Activated naive CD4-positive, alpha-beta T cell treated with anti-CD3 and anti-CD28 coated beads, Interleukin-2, amount 10 ng/mL, durations not matched to agents 7 days and 5 days (primary cell): ENCODE measurements at places on chromosomes 1 and 21.

DNA sequence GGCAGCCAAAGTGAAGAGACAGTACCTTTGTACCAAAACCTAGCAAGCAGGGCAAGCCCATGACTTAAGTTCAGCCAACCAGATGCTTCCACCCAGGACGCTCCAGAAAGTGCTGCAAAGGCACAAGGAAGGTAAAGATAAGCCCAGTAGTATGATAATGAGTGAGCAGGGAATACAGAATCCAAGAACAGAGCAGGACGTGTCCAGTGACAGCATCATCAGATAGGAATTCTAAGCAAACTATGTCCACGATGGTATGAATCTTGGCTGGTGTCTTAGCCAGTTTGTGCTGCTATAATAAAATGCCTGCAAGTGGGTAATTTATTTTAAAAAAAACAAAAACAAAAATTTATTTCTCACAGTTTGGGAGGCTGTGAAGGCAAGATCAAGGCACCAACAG is 13.6 kb downstream of the GJA4 start:
- no peak overlapping the region for H3K27ac ChIP-seq
- H3K4me1 ChIP-seq, result peaks cover 5% of the 10 kb centered on the region
- H3K4me3 ChIP-seq, result no peak overlapping the region
- DNase-seq, result no peak
- no peaks in the 10 kb centered on the region for H3K36me3 ChIP-seq

DNA sequence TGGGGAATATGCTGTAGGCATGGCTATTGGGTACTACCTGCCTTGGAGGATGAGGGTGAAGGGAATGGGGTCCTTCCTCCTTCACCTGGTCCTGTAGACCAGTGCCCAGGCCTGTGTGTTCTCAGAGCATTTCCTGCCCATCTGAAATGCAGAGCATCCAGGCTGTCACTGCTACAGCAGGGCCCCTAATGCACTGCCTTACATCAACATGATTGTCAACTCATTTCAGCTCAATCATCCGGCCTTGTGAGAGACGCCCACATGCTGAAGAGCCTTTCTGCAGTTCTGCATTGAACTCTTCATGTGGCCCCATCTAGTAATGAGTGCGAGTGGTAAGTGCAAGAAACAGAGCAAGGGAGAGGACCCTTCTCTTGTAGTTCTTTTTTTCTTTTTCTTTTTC is 39.8 kb upstream of the SRP9 start:
- H3K27ac ChIP-seq, result no peak overlapping the region
- H3K4me1 ChIP-seq, result no peaks in the 10 kb centered on the region
- no peak overlapping the region for H3K4me3 ChIP-seq
- no peaks in the 10 kb centered on the region for H3K36me3 ChIP-seq

DNA sequence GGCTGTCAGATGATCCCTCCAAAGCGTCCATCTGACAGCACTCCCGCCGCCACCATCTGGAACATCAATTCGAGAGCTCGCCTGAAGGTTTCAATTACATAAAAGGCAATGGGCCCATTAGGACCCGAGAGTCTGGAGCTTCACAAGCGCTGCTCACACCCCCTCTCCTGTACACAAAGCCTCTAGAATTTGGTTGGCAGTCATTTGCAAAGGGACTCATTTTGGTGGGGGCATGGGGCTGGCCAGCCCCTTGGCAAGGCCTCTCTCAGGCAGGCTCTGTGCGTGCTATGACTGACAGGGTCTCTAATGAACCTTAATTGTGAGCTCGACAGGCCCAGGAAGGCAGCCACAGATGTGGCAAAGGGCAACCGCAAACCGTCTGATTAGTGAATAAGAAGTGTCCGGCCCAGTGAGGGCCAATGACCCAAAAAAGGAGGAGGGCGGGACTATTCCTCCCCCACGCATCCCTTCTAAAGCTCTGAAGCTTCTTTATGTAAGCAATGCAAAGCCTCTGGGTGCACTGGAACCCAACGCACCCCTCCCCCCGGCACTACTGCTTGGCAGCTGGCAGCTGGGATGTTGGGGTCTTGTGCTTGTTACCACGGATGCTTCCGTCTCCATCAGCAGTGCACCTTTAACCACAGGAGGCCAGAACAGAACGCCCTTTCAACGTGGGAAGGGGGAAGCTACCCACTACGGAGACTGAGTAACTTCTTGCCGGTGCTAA is 79.4 kb downstream of the CAPZB start:
- H3K27ac ChIP-seq, result peak overlapping the region; percentile 3
- H3K4me1 ChIP-seq, result peaks cover 22% of the 10 kb centered on the region
- DNase-seq, result no peak
- peaks cover 34% of the 10 kb centered on the region for H3K36me3 ChIP-seq
- H3K27me3 ChIP-seq, result no peaks in the 10 kb centered on the region
- no peak overlapping the region for H3K4me3 ChIP-seq

DNA sequence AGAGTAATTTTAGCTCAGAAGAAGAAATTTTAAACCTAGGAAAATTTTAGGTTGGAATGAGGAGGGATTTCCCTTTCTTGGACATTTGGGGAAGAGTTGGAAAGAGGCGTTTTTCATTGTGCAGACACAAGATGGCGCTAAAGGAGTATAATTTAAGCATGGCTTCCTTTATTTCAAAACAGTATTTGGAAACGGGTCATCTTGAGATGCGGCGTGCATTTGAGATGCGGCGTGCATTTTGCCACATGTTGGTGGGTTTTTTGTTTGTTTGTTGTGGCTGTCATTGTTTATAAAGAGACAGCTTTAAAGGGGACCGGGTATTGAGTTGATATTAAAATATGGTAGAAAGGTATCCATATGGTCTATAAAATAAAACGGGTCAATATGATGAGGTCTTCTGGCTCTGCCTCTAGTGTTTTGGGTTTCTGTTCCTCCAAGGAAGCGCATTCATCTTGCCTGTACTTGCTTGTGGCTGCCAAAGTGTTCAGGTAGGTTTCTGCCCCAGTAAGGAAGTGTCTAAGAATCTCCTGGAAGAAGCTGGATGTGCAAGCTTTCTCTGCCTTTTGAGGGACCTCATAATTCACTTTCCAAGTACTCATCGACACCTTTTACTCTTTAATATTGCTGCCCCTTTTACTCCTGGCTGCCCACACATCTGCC is 210.3 kb downstream of the SLC35F3 start:
- peaks cover 8% of the 10 kb centered on the region for H3K4me1 ChIP-seq
- peak; percentile 42 for DNase-seq
- H3K27me3 ChIP-seq, result peaks cover 32% of the 10 kb centered on the region
- no peak overlapping the region for H3K27ac ChIP-seq
- H3K4me3 ChIP-seq, result no peak overlapping the region

GRCh38 chr1:225888289-225888897 is 553 bp downstream of the LEFTY1 start:
- no peak for DNase-seq
- H3K27ac ChIP-seq, result no peak overlapping the region
- H3K4me1 ChIP-seq, result peaks cover 25% of the 10 kb centered on the region
- no peaks in the 10 kb centered on the region for H3K36me3 ChIP-seq

- H3K27me3 ChIP-seq, result no peaks in the 10 kb centered on the region
- no peaks in the 10 kb centered on the region for H3K36me3 ChIP-seq
- DNase-seq, result no peak
- H3K27ac ChIP-seq, result no peak overlapping the region
- no peaks in the 10 kb centered on the region for H3K4me1 ChIP-seq
- no peak overlapping the region for H3K4me3 ChIP-seq
Measured at GRCh38 chr1:229716069-229716468, 90.0 kb downstream of the URB2 start.

DNA sequence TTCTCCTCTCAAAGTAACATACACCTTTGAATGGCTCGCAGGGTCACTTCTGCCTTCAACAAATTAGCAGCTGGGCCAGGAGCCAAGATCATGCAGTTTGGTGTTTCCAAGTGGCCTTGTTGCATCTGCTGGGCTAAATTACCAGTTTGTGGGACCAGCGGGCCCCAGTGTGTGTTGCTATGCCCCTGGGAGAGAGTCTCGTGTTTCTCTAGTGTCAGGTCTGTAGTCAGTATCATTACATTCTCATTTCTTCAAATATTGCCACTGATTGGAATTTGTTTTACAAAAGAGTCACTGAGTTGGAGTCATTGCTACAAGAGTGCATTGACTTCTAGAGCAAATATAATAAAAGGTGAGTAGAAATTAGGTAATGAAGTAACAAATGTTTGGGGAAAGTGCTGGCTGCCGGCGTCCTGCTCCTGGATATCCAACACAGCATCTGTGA is 35.5 kb downstream of the RHOU start:
- H3K36me3 ChIP-seq, result peaks cover under 1% of the 10 kb centered on the region
- H3K27ac ChIP-seq, result no peak overlapping the region
- no peak overlapping the region for H3K4me3 ChIP-seq
- H3K27me3 ChIP-seq, result peaks cover 10% of the 10 kb centered on the region
- no peak for DNase-seq

GRCh38 chr1:163421701-163422100 is 99.9 kb downstream of the NUF2 start:
- no peak overlapping the region for H3K27ac ChIP-seq
- H3K4me1 ChIP-seq, result no peaks in the 10 kb centered on the region
- no peak for DNase-seq
- H3K27me3 ChIP-seq, result no peaks in the 10 kb centered on the region
- no peaks in the 10 kb centered on the region for H3K36me3 ChIP-seq
- no peak overlapping the region for H3K4me3 ChIP-seq

GRCh38 chr1:7650801-7651200 is 120.3 kb upstream of the VAMP3 start:
- DNase-seq, result no peak
- H3K4me1 ChIP-seq, result no peaks in the 10 kb centered on the region
- H3K27me3 ChIP-seq, result peaks cover 12% of the 10 kb centered on the region
- H3K36me3 ChIP-seq, result no peaks in the 10 kb centered on the region

- H3K36me3 ChIP-seq, result peaks cover 22% of the 10 kb centered on the region
- H3K27me3 ChIP-seq, result no peaks in the 10 kb centered on the region
- no peak for DNase-seq
Measured at GRCh38 chr21:34928637-34929036, 120.5 kb downstream of the RUNX1 start.
